ENCODE measurements at places on chromosomes 13 and 19. TPM values are rescaled to one million over a fixed set of nuclear protein-coding genes. Genes with fewer than 3 reads are reported as not detected.

Gene IL17D
- 14.5 TPM for polyA plus RNA-seq

Gene MEIOSIN
- polyA plus RNA-seq, result not detected

Gene VSTM1
- polyA plus RNA-seq, result not detected

Gene KLK5
- not detected for polyA plus RNA-seq

Gene RTBDN
- polyA plus RNA-seq, result not detected

Gene ZNF534
- 2.9 TPM for polyA plus RNA-seq
